SW480 (cell line): ENCODE measurements at places on chromosomes 7 and 10.

GRCh38 chr7:154672659-154673415 lies 330.1 kb downstream of the PAXIP1 start:
- no peak for DNase-seq

GRCh38 chr10:97747573-97747972 lies 10.6 kb downstream of the ZFYVE27 start:
- DNase-seq, result no peak

- DNase-seq, result peak; percentile 52
Observed at GRCh38 chr10:81019029-81019890, 481.6 kb downstream of the SH2D4B start.

DNA sequence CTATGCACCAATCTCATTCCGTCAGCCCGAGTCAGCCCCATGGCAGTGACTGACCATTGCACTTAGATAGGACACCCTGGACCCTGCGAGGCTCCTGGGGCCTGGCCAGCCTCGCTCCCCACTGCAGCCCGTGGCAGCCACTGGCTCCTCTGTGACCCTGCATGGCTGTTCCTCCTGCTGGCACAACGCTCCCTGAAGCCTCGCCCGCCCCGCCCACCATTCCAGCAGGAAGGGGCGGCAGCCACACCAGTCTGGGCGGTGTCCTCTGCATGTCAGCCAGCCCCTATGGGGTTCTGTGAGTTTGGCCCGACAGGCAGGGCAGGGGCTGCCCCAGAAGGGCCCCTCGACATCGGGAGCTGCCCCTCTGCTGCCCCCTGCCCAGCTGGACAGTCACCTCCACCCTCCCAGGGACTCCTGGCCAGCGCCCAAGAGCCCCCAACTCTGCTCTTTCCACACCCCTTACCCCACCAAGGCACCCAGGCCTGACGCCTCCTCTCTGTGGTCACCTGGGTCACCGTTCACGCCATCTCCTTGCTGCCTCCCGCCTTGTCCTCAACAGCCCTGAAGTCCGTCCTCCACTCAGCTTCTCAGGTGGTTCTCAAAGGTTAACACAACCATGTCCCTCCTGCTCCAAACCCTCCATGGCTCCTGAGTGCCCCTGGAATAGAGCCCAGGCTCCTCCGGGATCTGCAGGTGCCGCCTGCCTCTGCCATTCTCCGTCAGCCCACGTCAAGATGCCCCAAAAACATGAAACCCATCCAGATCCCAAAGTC lies 103.5 kb downstream of the MICALL2 start:
- peak; percentile 50 for DNase-seq

DNA sequence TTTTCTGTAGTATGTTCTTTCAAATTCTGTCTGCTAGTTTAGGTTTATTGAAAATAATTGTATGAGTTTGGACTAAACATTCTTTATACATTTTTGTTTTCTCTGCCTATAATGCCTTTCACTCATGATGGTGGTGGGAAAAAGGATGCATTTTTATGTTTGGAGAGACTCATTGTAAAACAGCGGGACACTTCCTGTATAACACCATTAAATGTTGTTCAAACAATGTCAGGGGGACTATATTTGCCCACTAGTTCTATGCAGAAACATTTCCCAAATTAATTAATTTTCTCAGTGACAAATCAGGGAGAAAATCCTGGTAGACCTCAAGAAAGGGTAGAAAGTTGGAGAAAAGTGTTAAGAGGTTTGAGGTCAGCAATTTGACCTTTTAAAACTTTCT lies 207.7 kb downstream of the MALRD1 start:
- no peak for DNase-seq

GRCh38 chr7:37040330-37040729 lies 316.0 kb upstream of the AOAH start:
- peak; percentile 3 for DNase-seq

- no peak for DNase-seq
Observed at GRCh38 chr7:125555916-125556315, 626.3 kb upstream of the POT1 start.

DNA sequence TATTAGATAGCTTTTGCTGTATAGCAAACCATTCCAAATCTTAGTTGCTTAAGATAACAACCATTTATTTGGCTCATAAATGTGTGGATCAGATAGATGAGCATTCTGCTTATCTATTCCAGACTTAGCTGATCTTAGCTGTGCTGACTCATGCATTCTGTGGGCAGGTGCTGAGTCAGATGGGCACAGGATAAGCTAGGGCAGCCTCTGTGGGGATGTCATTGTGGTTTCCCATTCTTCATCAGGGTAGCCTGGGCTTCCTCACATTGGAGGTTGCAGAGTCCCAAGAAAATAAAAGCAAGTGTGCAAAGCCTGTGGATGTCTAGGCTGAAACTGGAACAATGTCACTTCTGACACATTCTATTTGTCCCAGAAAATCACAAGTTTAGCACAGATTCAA lies 917.0 kb downstream of the TYW1 start:
- DNase-seq, result peak; percentile 76
